ENCODE measurements at places on chromosomes 4 and X.

DNA sequence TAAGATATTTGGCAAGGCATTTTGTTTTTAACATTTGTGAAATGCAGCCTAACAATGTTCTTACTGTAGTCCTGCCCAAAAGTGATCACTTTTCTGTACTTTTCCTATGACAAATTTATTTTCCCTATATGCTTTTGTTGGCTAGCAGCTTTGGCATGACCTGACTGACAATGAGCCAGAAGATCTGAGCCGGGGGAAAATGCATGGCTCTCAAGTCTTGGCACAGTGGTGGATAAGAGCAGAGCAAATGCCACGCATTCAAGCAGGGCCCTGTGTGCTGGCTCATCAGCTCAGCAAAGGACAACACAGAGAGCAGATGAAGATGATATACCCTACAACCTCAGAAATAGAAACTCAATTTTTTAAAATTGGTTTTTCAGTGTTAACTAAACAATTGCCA lies 187.3 kb downstream of the ANAPC10 start:
- DNase-seq, result no peak

- no peak for DNase-seq
Observed at GRCh38 chrX:3216581-3217180, 129.8 kb downstream of the MXRA5 start.

DNA sequence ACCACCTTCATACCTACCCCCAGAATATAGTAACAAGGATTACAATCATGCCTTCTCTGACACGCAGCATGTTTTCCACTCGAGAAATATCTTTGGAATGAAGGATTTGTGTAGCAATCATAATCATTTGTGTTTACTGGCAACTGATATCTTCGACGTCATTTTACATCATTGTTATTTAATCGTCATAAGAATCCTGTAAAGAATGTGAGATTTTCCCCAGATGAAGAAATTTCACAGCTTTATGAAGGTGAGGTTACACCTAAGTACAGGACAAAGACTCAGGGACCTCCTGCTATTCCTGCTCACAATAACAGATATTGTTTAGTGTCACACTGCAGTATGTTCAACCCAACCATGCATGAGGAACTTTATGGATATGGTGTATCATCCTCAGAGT lies 198.2 kb upstream of the LDB2 start:
- DNase-seq, result no peak

DNA sequence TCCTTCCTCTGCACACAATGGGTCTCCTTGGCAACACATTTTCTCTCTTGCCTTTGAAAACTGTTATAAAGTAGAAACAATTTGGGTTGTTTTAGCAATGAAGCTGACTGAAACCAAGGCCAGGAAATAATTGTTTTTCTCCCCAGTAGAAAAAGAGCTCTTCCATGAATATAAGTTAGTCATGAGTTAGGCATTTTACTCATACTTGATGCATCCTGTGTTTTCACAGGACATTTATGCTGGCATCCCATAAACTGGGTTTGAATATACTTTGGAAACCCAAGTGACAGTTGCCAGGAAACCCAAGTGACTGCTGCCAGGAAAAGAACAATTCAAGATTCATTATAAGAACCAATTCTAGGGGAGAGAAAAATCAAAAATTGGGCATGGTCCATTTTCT lies 128.6 kb upstream of the NPY2R start:
- no peak for DNase-seq

DNA sequence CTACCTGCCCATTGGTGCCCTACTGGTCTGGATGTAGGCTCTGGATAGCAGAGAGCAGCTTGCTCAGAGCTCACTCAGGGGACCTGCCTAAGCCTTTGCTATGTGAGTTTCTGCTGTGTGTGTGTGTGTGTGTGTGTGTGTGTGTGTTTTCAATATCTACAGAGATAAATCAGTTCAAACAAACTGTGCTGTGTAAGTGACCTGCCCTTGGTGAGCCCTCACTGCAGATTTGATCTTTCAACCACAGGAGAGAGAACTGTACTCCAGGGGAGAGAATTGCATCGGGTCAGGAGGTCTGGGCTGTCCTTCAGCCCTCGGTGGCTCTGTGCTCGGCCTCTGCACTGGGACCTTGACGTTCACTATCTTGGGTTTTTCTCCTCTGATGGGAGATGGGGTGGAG lies 35.0 kb upstream of the CDKN2AIP start:
- DNase-seq, result no peak

DNA sequence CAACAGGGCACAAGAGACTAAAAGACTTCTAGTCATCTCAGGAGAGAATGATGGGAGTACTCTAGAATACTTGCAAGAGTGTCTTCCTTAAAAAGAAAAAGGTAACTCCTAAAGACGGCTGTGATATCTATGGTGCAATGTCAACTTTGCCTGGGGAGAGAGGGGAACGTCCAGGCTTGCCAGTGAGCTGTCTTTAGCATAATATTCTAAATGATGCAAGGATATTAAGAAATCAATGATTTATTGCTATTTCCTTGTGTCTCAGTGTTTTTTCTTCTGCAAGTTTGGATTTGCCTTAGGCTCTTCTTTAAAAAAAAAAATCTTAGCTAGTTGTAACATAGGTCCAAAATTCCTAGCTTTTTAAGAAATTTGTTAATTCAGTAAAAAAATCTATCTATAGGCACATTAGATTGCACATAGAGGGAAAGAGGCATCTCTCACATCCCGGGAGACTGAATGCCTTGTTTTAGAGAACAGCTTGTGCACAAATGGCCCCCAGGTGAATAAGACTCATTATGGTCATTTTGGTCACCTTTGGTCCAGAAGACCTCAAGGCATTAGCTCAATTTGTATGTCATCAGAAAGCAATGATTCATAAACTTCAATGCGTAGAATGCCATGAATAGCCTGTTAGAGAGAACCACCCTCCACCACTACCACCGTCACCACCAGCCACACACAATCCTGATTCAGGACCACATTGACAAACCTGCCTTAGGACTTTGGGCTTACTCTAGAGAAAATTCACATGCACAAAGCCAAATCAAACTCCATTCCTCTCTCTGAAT lies 104.1 kb downstream of the PALLD start:
- DNase-seq, result no peak

DNA sequence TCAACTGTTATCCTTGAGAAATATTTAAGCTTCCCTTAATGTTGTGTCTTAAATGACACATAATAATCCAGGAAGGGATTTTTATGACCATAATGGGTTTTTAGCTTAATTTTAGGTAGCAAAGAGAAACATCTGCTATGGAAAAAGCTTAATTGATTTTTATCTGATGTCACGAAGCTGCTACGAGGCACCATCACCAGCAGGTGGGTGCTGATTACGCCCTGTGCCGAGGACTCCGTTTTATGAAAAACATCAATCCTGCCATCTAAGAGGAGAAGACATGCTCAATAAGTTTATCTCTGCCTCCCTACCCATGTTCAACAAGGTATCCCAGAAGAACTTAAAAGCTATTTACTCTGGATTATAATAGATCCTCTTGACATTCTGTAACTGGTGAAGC lies 280.6 kb upstream of the ZFP42 start:
- DNase-seq, result no peak

DNA sequence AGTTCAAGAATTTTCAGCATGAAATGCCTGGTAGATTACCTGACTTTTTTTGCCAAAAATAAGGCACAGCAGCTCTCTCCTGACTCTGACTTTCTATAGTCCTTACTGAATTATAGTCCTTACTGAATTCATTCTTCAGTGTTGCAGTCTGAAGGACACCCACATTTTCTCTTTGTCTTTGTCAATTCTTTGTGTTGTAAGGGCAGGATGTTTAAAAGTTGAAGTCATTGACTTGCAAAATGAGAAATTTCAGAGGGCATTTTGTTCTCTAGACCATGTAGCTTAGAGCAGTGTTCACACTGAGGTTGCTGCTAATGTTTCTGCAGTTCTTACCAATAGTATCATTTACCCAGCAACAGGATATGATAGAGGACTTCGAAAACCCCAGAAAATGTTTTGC lies 168.0 kb downstream of the SOWAHB start:
- no peak for DNase-seq

DNA sequence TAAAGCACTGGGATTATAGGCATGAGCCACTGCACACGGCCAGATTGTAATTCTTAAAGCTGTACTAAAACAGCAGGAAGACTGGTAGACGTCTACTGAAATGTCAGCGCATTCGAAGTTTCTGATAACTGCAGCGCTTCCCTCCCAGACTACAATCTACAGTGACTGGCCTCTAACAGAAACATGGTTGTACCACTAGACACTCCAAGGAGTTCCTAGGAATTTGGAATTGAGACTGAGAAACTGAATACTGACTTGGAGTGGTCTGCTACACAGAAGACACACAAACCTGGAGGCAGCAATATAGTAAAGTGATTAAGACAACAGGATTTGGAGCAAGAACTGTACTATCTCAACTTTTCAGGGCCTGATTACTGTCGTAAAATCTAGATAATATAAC lies 937 bp downstream of the HELQ start:
- no peak for DNase-seq

GRCh38 chrX:142819461-142819860 lies 206.3 kb upstream of the SPANXN4 start:
- DNase-seq, result no peak

DNA sequence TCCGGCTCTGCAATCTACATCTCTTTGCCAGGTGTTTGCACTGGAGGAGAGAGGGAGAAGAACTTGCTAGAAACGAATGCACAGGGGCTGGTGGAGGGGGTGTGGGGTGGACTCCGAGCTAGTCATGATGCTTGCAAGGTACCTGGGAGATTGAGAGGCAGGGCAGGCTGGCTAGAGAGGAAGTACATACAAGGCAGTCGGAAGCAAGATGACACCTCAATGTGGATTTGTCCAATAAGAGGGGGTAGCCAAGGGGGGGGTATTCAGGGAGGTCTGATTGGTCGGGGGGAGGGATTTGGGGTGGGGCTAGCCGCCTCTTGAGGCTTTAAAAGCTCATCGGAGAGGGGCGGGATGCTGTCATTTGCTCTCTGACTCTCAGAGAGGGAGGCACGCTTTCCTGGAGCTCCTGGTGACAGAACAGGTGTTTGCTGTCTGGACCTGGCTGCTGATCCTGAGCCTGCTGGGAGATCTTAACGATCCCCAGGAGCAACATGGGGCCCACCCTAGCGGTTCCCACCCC lies at the start of gene GPR50:
Gene GPR50 (plus strand): TSS at position 354 of the 520 bp plus-strand sequence. CDS start 138 bp downstream, at position 492.
- DNase-seq, result no peak

GRCh38 chr4:77833126-77833724 lies 14.1 kb upstream of the CNOT6L start:
- DNase-seq, result no peak

- DNase-seq, result no peak
Observed at GRCh38 chrX:77446908-77447652, at the start of gene FGF16. Gene FGF16, plus strand, starts transcription at chrX:77447389. Its CDS starts 286 bp downstream, at chrX:77447675.

- DNase-seq, result no peak
Observed at GRCh38 chr4:127048376-127049044, 584.2 kb upstream of the INTU start.

- DNase-seq, result no peak
Observed at GRCh38 chr4:15117270-15117946, 115.1 kb downstream of the CPEB2 start.

DNA sequence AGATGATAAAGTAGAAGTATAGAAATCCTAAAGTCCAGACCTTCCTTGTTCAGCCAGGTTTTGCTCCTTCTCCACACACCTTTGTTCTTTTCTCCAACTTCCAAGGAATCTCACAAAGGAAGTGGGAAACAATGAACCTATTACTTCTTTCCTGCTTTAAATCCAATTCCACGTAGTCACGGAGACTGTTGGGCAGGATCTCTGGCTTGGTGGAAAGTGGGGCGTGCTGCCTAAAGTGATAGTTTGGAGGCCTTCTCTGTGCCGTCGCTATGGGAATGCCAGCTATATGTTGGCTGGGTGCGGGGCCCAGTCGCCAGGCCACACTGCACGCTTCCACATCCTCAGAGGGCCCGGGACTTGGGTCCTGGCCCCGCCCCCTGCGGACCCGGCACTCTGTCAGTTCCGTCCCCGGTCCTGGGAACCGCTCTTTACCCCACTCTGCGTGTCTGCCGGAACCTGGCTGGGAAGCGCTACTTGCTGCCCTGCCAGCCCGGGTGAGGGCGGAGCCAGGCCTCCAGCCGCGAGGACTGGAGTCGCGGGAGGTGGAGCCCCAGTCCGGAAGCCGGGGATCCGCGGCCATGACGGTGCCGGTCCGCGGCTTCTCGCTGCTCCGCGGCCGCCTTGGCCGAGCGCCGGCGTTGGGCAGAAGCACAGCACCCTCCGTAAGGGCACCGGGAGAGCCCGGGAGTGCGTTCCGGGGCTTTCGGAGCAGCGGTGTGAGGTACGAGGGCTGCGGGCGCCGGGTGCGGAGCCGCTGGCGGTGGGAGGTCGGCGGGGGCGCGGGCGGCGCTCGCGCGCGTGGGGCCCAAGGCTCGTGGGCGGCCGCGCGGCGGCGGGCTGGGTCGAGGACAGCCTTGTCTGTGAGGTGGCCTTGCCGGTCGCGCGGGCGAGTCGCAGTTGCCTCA lies at the start of gene MTHFD2L:
Gene MTHFD2L (plus strand): TSS at position 558 of the 905 bp plus-strand sequence. CDS start 21 bp downstream, at position 579.
- DNase-seq, result peak; percentile 83

DNA sequence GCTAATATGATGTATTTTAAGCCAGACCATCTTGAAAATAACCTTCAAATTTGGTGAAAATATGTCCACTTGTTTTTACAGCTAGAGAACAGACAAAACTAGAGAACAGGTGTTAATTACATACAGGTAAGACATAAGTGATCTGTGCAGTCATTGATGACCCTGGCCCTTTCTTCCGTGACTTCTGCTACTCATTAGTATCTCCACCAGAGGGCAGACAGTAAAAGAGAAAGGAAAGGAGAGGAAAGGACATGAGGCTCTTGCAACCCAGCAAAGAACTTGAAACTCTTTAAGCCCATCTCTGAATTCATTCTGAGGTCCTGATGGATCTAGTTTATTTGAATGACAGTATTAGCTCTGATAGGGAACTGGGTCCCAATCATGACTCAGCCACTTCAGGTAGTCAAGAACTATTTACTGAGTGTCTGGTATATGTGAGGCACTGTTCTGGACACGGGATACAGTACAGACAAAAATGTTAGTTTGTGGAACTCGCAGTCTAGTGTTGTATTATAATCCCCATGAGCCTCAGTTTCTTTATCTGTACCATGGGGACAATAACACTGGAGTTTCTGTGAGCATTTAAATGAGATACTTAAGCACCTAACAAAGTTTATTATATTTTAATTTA lies 121.0 kb upstream of the TEX13D start:
- no peak for DNase-seq

GRCh38 chrX:127030016-127030748 lies 210.7 kb downstream of the PRR32 start:
- no peak for DNase-seq

- DNase-seq, result no peak
Observed at GRCh38 chr4:52187603-52188002, 136.5 kb downstream of the SPATA18 start.

DNA sequence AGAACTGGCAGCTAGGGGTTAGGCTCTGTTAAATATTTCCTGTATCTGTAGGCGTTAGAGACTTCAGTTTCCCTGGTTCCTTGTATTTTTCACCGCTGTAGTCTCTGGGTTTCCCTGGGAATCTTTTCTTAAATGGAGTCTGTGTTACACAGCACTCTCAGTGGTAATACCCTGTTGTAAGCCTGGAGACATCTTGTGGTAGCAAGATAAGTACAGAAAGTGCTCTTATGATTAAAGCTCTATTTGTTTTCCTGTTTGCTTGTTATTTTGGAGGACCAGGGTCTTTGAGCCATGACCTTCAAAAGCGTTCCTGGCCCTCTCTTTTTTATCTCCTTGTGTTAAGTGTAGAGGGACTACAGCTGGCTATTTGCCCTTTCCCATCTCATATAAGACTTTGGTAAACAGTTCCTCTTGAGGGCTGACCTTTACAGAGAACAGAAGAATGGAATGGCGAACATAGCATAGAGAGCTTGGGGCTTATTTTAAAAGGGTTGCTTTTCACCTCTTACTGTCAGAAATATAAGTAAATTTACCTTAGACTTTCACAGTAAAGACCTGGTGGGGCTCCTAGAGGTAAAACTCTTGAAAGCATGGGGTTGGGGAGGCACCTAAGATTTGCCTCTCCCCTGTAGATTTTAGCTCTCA lies 782.5 kb downstream of the FAT4 start:
- no peak for DNase-seq

GRCh38 chr4:102518703-102519131 lies 17.6 kb downstream of the NFKB1 start:
- DNase-seq, result no peak
